Head of caudate nucleus (tissue), 42 donors: ENCODE measurements at places on chromosomes 7 and 10.

DNA sequence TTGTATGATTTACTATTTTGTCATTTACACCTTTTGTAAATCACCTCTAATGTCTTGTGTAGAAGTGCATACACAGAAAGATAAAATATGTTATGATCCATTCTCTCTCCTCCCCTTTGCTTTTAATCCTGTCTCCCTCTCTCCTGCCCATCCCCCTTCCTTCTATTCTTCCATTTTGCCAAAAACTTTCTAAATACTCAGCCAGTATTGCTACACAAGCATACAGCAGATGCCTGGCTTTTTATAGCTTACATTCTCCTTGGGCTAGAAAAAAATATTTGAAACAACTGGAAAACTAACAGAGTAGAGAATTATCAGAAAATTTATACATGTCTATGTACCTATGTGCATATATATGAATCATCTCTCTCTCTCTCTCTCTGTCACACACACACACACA lies 308.7 kb upstream of the BMPER start:
- DNase-seq = no peak

- no peak for DNase-seq
Measured at GRCh38 chr7:117186218-117187010, 136.4 kb downstream of the WNT2 start.

- no peak for DNase-seq
Measured at GRCh38 chr7:88014581-88014980, 80.5 kb downstream of the ADAM22 start.

DNA sequence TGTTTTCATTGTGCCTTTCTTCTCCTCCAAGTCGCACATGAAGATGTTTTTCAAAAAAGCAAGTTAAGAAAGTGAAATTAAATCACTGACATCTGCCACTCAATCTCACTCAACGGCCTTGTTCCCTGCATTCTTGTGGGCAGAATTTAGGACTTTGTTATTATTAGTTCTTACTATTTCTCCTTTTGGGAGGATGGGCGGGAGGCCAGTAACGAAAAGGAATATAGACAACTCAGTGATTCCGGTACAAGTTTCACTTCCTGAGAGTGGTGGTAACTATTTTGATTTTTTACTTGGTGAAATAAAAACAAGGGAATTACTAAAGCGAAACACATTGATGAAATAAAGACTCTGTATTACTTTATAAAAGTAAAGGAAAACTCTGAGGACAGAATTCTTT lies 231.9 kb upstream of the HABP2 start:
- no peak for DNase-seq

DNA sequence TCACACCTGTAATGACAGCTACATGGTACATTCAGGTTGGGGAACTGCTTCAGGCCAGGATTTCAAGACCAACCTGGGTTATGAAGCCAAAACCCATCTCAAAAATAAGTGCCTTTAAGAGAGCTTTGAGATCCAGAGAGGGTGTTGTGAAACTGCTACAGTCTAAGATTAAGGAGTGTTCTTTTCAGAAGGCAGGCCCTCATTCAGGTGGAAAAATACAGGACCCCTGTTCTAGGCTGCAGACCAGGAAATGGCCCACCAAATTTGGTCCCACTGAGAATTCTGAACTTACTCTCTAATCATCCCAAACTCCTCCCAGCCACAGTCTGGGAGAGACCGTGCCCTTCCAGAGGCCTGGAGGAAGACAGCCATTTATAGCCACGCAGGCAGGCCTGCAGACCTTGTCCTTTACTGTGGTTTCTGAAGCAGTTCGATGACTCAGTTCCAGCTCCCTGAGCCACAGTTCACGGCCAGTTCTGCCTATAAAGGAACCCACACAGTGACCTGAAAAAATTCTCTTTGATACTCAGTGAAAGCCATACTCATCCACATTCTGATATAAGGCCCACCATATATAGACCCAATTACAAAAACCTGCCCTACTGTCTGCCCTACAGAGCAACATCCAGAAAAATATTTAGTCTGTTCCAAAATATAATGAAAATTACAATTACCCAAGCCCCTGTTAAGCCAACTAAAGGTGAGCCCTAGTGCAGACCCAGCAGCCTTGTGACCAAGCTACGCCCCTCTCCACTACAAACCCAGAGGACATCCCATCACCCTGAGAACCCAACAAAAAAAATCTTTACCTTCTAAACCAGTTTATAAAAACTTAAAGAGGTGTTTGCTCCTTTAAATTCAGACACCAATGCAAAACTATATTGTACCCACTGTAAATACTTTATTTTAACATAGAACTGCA lies 21.2 kb downstream of the ZNF680 start:
- DNase-seq = no peak
